Mucosa of descending colon (tissue), 3 donors: ENCODE measurements at places on chromosomes 5 and 9. TPM values are rescaled to one million over a fixed set of nuclear protein-coding genes. Genes with fewer than 3 reads are reported as not detected.
A peak's percentile ranks its signal among the peaks of the same experiment; 100 is the strongest.

SLC6A18 gene
- not detected for total RNA-seq

PCSK1 gene
- 1.5 TPM for total RNA-seq

ACOT12 gene
- not detected for total RNA-seq

SPARC gene
- total RNA-seq, result 78.0 TPM

SLC25A48 gene
- total RNA-seq, result 4.5 TPM

GDNF gene
- 17.3 TPM for total RNA-seq

S1PR3 gene
- total RNA-seq, result 12.2 TPM

KCNIP1 gene
- total RNA-seq, result not detected

ABO gene
- 102 TPM for total RNA-seq

GNA14 gene
- total RNA-seq, result 7.0 TPM

GSN gene
- 443 TPM for total RNA-seq

CDH6 gene
- total RNA-seq, result 3.2 TPM

TSLP gene
- total RNA-seq, result 0.20 TPM

LNPEP gene
- total RNA-seq, result 38.2 TPM

PDGFRB gene
- 27.1 TPM for total RNA-seq

TMEM171 gene
- total RNA-seq, result 101 TPM

SPATA31C1 gene
- not detected for total RNA-seq

FRMD3 gene
- 25.0 TPM for total RNA-seq

CCNJL gene
- total RNA-seq, result 32.7 TPM

CDH10 gene
- 0.57 TPM for total RNA-seq

PCDHAC2 gene
- 1.3 TPM for total RNA-seq

- peak; percentile 51 for DNase-seq
Observed at GRCh38 chr9:111937781-111938426, 41.3 kb downstream of the UGCG start.

- DNase-seq, result no peak
Observed at GRCh38 chr9:113771199-113771598, 104.9 kb upstream of the ZNF618 start.

DNA sequence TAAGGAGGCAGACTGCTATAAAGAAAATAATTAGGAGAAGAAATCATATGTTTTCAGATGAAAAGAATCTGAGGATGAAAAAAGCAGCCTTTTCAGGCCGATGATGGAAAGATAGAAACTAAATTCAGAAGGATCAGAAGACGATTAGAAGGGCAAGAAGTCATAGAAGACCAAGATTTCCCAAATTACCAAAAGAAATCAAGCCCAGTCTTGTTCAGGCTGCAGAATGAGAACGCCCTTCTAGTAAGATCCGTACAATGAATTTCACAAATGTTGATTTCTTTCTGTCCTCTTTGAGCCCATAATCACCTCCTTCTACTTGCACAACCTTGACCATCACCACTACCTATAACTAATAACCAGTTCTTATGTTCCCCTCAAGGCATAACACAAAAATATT lies 114.6 kb upstream of the CCDC152 start:
- DNase-seq, result no peak

DNA sequence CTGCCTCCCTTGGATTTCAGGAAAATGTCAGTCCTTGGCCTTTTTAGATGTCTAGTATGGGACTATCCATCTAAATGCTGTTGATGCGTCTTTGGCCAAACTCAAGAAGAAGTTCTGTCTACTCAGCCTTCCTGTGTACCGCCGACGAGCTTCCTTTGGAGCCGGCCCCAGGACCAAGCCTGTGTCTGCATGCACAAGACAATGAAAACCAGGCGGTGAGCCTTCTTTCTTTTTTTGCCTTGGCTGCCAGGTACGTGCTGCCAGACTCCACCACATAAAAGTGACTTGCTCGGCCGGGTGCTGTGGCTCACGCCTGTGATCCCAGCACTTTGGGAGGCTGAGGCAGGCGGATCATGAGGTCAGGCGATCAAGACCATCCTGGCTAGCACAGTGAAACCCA lies 6.0 kb upstream of the NEURL1B start:
- no peak for DNase-seq

- DNase-seq, result no peak
Observed at GRCh38 chr9:76025286-76025685, 134.8 kb downstream of the PCSK5 start.

GRCh38 chr9:92637326-92637725 lies 32.6 kb downstream of the IPPK start:
- no peak for DNase-seq

DNA sequence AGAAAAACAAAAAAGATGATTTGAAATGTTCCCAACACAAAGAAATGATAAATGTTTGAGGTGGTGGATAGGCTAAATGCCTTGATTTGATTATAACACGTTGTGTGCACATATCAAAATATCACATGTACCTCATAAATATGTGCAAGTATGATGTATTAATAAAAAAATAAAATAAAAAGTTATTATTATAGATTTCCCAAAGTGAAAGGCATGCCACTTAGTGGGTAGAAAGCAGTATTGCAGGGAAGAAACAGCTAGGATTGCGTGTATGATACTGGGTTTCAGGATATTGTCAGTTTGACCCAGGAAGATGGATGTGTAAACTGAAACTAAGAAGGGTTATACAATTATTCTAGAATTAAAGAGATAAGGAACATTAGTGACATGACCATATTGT lies 3.6 kb upstream of the TMEM38B start:
- DNase-seq, result no peak

- DNase-seq, result no peak
Observed at GRCh38 chr5:55286411-55286933, 21.0 kb downstream of the DHX29 start.

DNA sequence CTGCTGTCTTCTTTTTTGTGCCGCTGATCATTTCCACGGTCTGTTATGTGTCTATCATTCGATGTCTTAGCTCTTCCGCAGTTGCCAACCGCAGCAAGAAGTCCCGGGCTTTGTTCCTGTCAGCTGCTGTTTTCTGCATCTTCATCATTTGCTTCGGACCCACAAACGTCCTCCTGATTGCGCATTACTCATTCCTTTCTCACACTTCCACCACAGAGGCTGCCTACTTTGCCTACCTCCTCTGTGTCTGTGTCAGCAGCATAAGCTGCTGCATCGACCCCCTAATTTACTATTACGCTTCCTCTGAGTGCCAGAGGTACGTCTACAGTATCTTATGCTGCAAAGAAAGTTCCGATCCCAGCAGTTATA lies 17.1 kb downstream of the F2R start:
- DNase-seq, result no peak

GRCh38 chr9:3736161-3736560 lies 210.4 kb upstream of the RFX3 start:
- DNase-seq, result no peak

DNA sequence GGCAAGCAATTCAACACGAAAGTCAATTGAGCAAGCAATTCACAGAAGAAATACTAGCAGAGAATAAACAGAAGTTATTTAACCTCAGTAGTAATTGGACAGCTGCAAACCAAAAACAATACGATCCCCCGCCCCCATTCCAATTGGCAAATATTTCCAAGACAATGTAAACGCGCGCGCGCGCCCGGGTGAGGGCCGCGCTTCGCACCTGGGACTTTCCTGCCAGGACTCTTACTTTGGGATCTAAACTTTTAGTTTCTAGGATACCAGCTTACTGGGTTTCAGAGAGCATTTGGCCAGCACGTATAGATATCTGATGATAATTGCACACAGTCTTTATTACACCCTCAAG lies 8.6 kb downstream of the RUFY1 start:
- peak; percentile 69 for DNase-seq

- peak; percentile 17 for DNase-seq
Observed at GRCh38 chr9:134637241-134637640, 4.4 kb upstream of the COL5A1 start.

GRCh38 chr9:132546148-132547051 lies 36.0 kb upstream of the BARHL1 start:
- DNase-seq, result peak; percentile 40

DNA sequence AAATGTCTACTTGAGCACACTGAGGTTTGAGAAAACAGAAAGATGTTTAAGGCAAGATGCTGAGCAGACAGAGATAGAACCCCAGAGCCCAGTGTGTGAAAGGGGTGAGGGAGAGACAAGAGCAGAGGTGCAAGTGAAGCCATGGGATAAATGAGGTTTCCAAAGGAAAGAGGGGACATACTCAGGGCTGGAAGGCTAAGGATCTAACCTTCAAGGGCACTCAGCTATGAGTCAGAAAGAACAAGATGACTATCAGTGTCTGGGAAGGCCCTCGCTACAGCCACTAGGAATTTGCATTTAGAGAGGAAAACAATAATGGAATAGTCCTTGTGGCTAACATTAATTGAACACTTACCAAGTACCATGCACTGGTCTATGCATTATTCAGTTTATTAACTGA lies 113.7 kb downstream of the HTR4 start:
- DNase-seq, result no peak

DNA sequence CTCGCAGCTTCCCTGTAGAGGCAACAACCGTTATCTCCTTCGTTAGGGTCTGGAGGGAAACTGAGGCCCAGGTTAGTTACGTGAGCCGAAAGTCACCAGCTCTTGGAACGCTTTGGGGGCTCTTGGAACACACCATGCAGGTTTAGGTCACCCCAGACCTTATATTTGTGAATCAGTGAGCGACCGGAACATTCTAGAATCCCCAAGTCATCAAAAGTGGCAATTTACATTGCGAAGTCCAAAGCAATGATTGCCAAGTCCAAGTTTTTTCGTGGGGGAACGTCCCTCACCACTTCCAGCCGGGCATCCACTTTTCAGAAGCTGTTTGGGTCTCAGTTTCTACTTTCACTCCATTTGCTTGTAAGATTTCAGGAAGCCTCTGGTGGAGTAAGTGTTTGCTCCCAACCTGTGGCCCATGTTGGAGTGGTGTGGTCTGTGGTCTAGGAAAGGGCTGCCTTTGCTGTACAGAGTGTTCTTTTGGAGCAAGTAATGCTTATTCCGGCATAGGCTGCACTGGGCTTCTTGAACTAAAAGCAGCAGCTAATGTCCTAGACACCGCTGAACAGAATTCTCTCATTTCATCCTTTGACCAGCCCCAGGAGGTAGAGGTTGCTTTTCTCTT lies 32.8 kb upstream of the SPRY4 start:
- DNase-seq, result no peak

GRCh38 chr9:86766912-86767311 lies 180.4 kb downstream of the GAS1 start:
- DNase-seq, result no peak

- no peak for DNase-seq
Observed at GRCh38 chr5:102796498-102796897, 41.4 kb downstream of the PAM start.

GRCh38 chr5:106959387-106959786 lies 711.4 kb downstream of the EFNA5 start:
- DNase-seq, result no peak

GRCh38 chr5:67510204-67510603 lies 313.6 kb upstream of the CD180 start:
- DNase-seq, result no peak
